ENCODE measurements at places on chromosomes 6 and 20.
A peak's percentile ranks its signal among the peaks of the same experiment; 100 is the strongest.

DNA sequence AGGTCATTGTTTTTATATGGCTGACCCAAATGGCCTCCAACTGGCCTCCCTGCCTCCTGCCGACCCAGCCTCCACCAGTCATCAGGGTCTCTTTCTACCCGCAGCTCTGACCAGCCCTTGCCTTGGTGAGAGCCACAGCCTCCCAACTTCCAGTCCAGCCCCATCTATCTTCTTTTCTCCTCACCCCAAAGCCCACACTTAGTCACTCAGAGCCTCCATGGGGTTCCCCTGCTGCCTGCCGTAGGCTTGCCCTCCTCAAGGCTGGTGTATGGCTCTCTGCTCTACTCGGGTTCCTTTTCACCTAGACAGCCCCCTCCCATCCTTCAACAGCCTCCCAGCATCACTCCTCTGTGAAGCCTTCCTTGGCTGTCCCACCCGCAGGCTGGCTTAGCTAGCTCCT lies 18.2 kb downstream of the TCF15 start:
- no peak for DNase-seq

GRCh38 chr20:41748756-41749582 lies 130.8 kb upstream of the CHD6 start:
- no peak for DNase-seq

DNA sequence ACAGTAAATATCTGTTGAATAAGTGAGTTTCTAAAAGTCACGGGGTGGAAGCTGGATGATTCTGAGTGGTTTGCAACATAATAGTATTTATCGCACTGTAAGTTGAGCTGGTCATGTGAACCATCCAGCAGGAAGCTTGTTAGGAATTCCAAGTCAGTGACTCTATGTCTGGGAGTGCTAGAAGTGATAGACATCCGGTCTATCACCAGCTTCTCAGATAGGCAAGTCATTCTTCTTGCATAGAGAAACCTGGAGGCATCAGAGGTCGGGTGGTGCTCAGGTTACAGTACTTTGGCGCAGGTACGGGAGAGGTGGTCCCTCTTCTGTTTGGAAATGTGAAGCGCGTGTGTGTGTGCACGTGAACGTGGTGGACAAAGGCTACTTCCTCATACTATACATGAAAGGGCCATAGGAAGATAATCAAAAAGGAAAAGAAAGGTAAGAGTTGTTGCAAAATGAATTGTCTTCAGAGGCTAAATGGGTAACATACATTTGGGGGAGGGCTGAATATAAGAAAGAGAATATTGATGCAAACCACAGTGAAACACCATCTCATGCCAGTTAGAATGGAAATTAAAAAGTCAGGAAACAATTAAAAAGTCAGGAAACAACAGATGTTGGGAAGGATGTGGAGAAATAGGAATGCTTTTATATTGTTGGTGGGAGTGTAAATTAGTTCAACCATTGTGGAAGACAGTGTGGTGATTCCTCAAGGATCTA lies 299.3 kb upstream of the ZFP64 start:
- no peak for DNase-seq

GRCh38 chr6:163320804-163321203 lies 93.7 kb upstream of the QKI start:
- no peak for DNase-seq

DNA sequence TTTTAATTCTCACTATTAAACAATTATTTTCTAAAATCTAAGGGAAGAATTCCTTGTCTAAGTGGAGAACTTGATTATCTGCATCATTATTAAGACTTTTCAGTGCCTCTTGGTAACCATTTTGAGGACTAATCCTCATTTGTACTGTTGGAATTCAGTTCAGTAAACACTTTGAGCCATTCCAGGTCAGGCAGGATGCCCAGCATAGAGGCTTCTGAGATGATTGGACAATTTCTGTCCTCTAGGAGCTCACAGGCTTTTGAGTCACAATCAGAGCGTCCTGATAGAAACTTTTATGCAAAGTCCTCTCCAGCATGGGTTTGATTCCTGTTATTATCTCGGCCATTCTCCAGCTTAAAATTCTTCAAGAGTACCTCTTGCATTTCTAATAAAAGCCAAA lies 1304.6 kb downstream of the EPHA7 start:
- DNase-seq: no peak

- DNase-seq: peak; percentile 26
These were observed 94.6 kb downstream of the ARMC2 start for GRCh38 chr6:108942556-108943492.

DNA sequence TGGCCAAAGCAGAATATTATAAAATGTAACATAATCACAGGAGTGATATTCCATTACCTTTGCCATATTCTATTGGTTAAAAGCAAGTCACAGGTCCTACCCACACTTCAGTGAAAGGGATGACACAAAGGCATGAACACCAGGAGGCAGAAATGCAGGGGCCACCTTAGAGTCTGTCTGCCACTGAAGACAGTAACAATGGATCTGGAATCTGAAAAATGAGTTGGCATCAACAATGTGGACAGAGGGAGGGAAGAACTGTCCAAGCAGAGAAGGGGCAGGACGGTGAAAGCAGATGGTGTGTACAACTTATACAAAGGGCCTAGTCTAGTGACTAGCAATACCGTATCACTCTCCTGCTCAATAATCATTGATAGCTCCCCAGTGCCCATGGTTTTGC lies 6.6 kb upstream of the LPIN3 start:
- no peak for DNase-seq

- no peak for DNase-seq
These were observed 85.3 kb downstream of the ASXL1 start for GRCh38 chr20:32443386-32443974.

DNA sequence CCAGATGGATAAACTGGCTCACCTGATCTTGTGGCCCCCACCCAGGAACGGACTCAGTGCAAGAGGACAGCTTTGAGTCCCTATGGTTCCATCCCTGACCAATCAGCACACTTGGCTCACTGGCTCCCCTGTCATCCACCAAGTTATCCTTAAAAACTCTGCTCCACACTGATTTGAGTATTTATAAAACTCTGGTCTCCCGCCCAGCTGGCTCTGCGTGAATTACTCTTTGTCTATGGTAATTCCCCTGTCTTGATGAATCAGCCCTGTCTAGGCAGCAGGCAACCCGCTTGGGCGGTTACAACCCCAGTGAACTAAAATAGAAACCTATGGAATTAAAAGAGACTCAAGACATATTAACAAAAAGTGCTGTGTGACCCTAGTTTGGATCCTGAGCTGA lies 38.1 kb upstream of the CD83 start:
- DNase-seq: peak; percentile 5

- DNase-seq: no peak
These were observed 2.9 kb upstream of the IER3 start for GRCh38 chr6:30747300-30747687.

- DNase-seq: no peak
These were observed 12.8 kb upstream of the DSTN start for GRCh38 chr20:17556837-17557674.

- DNase-seq: no peak
These were observed 30.1 kb upstream of the CCR6 start for GRCh38 chr6:167092672-167093339.

- no peak for DNase-seq
These were observed 699.7 kb downstream of the DHX35 start for GRCh38 chr20:39661833-39662232.

- DNase-seq: no peak
These were observed 14.2 kb upstream of the BNIP5 start for GRCh38 chr6:36350681-36351571.

GRCh38 chr6:159212525-159213280 lies 43.5 kb downstream of the FNDC1 start:
- DNase-seq: no peak

- DNase-seq: no peak
These were observed 14.8 kb upstream of the CALHM6 start for GRCh38 chr6:116446399-116446798.

GRCh38 chr6:155108070-155108820 lies 113.1 kb downstream of the TIAM2 start:
- DNase-seq: no peak

Measured in stimulated activated CD4-positive, alpha-beta T cell treated with anti-CD3 and anti-CD28 coated beads, Interleukin-15, amount 100 ng/mL, for 1 hour (primary cell).